ENCODE measurements at places on chromosomes 2 and 18.

DNA sequence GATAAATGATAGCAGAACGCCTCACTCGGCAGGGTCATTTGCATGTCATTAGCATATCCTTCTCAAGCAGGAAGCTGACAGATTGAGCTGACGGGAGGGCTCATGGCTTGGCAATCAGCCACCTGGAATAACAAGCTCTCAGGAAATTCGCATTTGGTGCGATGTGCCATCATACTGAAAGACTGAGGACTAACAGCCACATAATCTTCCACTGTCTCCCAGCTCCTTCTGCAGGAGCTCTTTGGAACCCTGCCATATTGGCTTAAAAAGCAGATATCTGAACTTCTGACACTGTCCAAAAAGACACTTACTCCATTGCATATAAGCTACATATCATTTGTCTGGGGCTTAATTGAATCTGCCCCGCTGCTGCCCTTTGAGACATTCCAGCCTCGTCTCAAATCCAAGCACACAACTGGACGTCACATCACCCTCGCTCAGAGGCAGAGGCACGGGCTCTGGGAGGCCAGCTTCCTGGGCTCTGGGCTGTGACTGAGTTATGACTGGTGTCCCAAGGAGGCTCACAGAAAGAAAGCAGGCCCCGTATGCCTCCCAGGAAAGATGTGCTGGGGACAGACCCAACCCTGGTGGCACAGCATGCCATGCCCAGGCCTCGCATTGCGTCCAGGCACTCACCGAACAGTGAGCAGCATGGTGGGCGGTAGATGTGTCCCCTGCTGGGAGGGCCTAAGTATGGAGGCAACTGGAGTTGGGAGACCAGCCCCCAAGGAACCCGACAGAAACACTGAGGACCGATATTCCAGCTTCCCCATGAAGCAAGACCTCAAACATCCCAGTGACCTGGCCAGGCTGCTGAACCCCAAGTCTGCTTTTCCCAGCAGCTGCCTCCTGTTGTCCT is 228.0 kb downstream of the ATAD2B start:
- no peak for DNase-seq

DNA sequence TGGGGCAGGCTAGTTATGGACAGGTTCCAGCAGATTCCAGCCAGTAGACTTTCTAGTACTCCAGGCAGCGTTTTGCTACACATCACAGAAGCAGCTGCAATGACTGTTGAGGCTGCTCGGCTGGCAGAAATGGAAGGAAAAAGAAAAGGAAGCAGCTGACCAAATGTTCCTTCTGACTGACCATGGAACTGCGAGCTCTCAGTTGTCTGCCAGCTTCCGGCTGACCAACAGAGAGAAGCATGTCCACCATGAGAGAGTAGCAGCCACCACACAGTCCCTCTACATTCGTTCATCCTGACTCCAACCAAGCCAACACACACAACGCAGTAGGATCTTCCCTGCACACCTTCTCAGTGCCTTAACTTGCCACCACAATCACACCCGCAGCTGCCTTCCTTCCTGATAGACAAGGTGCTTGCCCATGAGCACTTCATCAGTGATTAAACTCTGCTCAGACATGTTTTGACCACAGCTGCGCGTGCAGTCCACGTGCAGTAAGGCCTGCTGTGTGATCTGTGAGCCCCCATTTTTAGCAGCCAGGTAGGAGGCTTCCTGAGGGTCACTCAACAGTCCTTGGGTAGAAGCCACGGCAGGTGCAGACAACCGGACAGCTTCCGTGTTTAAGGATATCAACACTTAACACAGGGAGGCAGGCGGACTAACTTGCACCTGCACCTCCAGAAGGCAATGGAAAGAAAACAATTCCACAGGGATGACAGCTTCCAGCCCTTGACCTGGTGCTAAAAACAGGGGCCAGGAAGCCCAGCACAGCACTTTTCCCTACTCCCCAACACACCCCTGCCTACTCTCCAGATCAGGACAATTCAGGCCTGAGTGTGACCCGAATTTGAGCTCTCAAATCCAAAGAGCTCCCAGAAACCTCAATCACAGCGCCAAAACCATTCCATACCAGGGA is 996 bp downstream of the TGFBRAP1 start:
- DNase-seq = peak; percentile 15

DNA sequence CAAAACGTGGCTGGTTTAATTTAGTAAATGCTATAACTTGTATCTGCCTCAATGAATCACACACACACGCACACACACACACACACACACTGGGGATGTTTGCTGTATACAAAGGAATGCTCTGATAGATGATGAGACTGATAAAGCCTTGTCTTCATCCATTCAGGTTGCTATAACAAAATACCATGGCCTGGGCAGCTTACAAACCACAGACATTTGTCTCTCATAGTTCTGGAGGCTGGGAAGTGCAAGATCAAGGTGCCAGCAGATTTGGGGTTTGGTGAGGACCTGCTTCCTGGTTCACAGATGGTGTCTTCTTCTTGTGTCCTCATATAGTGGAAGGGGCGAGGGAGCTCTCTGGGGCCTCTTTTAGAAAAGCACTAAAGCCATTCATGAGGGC is 149.5 kb upstream of the HDAC4 start:
- DNase-seq = no peak

- no peak for DNase-seq
These were observed 105.0 kb downstream of the PRKRA start for GRCh38 chr2:178345951-178346350.

GRCh38 chr2:185825557-185825956 is 87.0 kb downstream of the FSIP2 start:
- DNase-seq = no peak

GRCh38 chr18:44130376-44130942 is 550.2 kb upstream of the SETBP1 start:
- no peak for DNase-seq
